Hepatocyte (in vitro differentiated cells): ENCODE measurements at places on chromosomes 1 and 21. TPM values are rescaled to one million over a fixed set of nuclear protein-coding genes. Genes with fewer than 3 reads are reported as not detected.

Gene PKP1
- total RNA-seq: 0.20 and 0.33 TPM in 2 replicates

Gene DPH2
- total RNA-seq: 18.6 and 31.5 TPM in 2 replicates

Gene DYNLT5
- total RNA-seq: 0.10 TPM in 1 of 2 replicates, not detected in the other

Gene SPATA45
- total RNA-seq: 0.96 TPM in 1 of 2 replicates, not detected in the other

Gene MPL
- not detected in 2 replicates for total RNA-seq

Gene COL11A1
- 150 and 180 TPM in 2 replicates for total RNA-seq

Gene SPRR5
- not detected in 2 replicates for total RNA-seq

Gene ACTL8
- not detected in 2 replicates for total RNA-seq

Gene PRPF38A
- 12.8 and 13.8 TPM in 2 replicates for total RNA-seq

Gene CHIA
- 0.28 TPM in 1 of 2 replicates, not detected in the other for total RNA-seq

Gene IGSF21
- total RNA-seq: 0.12 TPM in 1 of 2 replicates, not detected in the other

Gene ORC1
- total RNA-seq: 2.6 and 3.1 TPM in 2 replicates

Gene NOS1AP
- total RNA-seq: 0.97 and 1.1 TPM in 2 replicates

Gene FCRL6
- total RNA-seq: not detected in 2 replicates

Gene LCE1C
- total RNA-seq: not detected in 2 replicates

Gene TRIM67
- 0.12 and 0.13 TPM in 2 replicates for total RNA-seq

Gene SH3BGRL3
- 35.9 and 36.6 TPM in 2 replicates for total RNA-seq

Gene PLEKHN1
- 0.60 and 0.72 TPM in 2 replicates for total RNA-seq

Gene PLD5
- 0.33 and 0.60 TPM in 2 replicates for total RNA-seq

Gene MYBPHL
- 3.6 and 13.7 TPM in 2 replicates for total RNA-seq
